Kidney epithelial cell (primary cell): ENCODE measurements at places on chromosomes 4 and X.
A peak's percentile ranks its signal among the peaks of the same experiment; 100 is the strongest.

DNA sequence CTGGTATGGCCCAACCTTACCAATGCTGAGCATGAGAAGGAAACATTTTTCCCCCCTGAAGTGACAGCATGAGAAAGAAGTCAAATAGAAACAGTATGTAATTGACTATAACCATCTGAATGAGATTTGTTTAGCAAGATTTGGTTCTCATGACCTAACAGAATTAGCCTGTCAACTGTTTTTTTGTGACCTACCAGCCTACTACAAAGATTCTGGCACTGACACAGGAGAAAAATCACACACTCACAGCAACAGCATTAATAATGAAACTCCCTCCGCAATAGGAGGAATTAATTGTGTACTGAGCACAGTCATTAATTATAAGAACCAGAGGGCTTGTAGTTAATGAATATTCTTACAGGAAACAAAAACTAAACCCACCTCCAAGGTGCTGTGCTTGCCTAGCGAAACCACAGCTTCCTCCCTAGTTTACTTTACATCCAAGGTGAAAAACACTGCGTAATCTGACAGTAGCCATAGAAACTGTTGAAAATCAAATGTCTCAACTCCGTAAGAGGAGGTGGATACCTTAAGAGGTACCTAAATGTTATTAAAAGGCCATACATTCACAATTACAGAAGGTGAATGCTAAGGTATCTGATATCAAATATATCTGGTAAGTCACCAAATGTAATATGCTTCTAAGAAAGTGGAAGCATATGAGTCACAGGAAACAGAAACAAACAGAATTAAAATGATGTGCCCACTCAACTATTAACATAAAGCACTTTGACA lies 34.9 kb downstream of the MMRN1 start:
- no peak for DNase-seq

GRCh38 chrX:9131066-9131465 lies 97.1 kb upstream of the FAM9B start:
- DNase-seq = no peak

DNA sequence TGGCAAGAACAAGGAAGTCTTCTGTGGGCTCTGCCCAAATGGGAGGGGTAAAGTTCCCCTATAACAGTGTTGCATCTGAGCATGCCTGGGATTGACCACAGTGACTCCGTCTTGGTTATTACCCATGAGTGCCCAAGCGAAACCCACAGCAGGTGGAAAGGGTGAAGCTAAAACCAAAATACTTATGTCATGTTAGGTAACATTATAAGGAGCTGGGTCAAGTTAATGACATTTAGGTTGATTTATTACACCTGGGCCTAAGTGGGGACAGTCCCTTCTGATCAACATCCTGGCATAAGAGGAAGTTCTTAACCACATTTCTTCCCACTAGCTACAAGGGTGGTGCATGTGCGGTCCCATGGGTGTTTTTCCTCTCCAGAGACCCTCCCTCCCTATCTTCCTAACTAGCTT lies 1.3 kb upstream of the ZNF732 start:
- DNase-seq = no peak

DNA sequence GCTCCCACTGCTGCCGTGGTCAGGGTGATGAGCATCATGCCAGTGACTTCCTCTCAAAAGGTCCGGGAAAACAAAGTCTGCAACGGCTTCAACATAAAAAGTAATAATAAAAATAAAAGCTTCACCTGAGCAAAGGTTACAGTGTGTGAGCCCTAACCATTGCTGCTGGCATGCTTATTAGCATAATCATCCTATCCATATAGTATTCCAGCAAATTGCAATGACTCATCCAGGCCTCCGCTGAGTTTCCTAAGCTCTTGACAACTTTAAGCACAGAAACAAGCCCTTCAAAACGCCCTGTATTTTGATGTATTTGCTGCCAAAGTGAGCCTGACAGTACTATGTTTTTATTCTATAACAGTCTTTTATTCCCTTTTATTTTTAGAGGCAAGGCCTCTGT lies 100.5 kb downstream of the AASDH start:
- no peak for DNase-seq

- DNase-seq = no peak
Measured at GRCh38 chr4:93828332-93828994, at the start of gene ATOH1. TSS of gene ATOH1 (plus strand) at chr4:93828753. CDS start at chr4:93828927, 174 bp downstream.

GRCh38 chrX:42704454-42704853 lies 73.5 kb downstream of the PPP1R2C start:
- DNase-seq = no peak

GRCh38 chr4:39664828-39665731 lies 26.4 kb upstream of the SMIM14 start:
- DNase-seq = no peak

DNA sequence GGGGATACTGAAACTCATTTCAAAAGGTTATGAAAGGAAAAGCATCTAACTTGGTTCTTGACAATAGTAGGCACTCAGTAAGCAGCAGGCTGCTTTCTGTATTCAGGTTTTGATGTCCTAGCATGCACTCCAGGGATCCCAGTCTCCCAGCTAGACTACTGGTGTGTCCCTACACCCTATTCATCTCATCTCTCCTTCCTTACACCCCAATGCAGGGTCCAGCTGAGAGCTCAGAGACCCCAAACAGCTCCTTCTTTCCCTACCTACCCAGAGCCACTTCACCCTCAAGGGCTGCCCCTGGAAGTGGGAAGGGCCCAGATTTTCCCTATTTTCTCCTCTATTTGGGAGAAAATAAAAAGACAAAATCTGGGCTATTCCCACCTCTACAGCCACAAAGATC lies 1.6 kb upstream of the EFNB1 start:
- DNase-seq = no peak

DNA sequence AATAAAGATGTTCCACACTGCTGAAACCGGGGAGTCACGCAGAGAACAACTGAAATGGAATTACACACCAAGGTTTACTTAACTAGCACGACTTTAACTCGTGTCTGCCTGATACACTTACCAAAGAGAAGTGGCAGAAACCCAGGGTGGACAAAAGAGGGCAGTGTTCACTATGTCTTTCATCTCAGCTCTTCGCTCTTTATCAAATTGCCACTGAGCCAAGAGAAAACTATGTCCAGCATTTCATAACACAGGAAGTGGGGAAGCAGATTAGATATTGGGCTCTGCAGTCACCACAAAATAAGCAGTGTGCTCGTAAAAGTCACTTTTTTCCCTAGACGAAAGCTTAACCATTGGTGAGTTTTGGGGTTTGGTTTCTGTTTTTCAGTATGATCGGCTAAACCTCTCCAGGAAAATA lies 155.7 kb downstream of the CHIC2 start:
- peak; percentile 41 for DNase-seq

GRCh38 chr4:83209419-83209818 lies 75.2 kb downstream of the COQ2 start:
- DNase-seq = no peak

GRCh38 chr4:73865431-73866096 lies 3.6 kb upstream of the CXCL1 start:
- DNase-seq = no peak

- DNase-seq = no peak
Measured at GRCh38 chr4:90495936-90496335, 368.7 kb downstream of the CCSER1 start.

GRCh38 chr4:80202741-80203553 lies 5.6 kb downstream of the PRDM8 start:
- no peak for DNase-seq

DNA sequence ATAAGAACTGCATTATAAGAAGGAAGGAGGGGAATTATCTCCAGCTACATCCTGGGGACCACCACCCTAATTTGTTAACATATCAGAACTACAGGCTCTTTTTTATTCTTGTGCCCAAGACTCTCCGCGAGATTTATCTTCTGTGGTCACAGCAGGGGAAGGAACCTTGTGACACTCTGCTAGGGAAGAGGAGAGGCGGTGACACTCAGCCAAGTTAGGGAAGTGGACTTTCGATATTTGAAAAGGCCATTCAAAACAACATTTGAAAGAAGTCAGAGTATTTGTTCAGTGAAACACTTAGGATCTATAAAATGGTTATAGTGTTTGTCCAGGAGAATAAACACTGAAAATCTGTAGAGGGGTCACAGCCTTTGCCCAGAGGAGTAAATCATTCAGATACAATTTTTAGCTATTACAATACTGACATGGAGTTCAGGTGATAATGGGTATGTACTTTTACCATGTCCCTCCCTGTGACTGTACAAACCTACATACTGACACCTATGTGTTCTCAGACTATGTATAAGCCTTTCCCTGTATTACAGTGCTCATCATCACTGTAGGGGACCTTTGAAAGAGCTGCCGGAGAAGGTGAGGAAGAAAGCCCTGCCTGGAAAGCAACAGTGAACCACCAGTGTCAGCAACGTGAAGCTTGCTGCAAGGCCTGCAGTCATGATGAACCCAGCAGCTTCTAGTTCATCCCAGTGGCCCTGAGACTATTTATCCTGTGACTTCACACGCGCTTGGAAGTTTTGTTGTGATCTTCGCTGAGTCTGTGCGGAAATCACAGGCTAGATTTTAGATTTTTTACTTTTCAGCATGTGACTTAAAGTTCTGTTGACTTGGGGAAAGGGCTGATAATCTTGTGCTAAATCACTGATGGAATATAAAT lies 8.5 kb upstream of the PTTG2 start:
- no peak for DNase-seq

DNA sequence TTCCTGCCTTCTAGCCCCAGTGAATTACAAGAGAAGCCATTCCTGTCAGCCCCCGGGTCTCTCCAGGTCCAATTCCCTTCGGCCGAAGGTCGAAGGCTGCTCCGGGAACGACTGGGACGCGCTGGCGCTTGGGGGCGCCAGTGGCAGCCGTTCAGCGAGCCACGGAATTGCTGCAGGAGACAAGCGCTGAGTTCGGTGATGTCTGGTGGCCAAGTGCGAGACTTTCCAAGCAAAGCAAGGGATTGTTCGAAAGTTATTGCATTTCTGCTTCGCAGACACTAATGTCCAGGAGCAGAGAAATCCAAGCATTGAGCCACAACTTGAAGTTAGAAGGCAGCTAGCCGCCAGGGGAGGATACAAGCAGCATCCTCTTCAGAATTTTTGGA lies 1.1 kb upstream of the DKK2 start:
- DNase-seq = no peak

GRCh38 chr4:14716691-14717090 lies 285.6 kb upstream of the CPEB2 start:
- no peak for DNase-seq

DNA sequence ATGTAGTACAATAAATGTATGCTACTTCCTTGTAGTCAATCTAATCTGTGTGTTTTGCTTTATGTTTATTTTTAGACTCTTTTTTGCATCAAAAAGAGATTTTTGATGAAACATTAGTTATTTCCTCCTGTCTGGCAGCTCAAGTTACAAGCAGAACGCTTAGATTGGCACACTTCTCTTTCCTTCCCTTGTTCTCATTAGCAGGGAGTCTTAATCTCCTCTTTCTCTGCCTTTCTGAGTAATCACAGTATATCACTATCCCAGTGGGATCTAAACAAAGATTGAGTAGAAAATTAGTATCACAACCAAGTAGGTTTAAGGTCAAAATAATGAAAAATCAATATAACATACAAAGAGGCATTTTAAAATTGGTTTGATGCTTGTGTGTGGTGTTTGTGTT lies 1192.6 kb downstream of the C4orf33 start:
- no peak for DNase-seq

DNA sequence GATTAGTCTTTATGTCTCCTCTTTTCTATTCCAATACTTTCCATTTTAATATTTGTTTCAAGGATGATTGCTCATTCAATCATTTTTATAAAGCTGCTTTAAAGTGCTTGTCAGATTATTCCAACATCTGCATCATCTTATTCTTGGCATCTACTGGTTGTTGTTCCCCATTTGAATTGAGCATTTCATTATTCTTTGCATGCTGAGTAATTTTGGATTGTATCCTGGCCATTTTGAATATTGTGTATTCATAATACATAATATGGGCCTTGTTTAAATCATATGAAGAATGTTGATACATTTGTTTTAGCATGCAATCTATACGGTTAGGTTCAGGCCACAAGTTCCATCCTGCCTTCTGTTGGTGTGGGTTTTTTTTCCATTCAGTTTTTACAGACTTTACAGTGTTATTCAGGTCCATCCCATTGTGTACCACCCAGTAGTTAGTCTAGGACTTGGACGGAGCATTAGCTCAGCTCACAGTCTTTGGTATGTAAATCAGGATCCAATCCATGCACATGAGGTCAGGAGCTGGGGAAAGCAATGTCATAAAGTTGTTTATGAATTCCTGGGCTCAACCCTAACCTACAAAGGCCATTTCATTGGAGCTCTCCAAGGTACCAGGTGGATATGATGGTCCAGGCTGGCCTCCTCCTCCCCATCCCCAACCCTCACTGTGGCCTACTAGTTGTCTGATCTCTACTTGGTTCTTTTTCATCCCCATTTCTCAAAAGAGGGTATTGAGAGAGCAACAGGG lies 20.3 kb downstream of the RGN start:
- DNase-seq = no peak

DNA sequence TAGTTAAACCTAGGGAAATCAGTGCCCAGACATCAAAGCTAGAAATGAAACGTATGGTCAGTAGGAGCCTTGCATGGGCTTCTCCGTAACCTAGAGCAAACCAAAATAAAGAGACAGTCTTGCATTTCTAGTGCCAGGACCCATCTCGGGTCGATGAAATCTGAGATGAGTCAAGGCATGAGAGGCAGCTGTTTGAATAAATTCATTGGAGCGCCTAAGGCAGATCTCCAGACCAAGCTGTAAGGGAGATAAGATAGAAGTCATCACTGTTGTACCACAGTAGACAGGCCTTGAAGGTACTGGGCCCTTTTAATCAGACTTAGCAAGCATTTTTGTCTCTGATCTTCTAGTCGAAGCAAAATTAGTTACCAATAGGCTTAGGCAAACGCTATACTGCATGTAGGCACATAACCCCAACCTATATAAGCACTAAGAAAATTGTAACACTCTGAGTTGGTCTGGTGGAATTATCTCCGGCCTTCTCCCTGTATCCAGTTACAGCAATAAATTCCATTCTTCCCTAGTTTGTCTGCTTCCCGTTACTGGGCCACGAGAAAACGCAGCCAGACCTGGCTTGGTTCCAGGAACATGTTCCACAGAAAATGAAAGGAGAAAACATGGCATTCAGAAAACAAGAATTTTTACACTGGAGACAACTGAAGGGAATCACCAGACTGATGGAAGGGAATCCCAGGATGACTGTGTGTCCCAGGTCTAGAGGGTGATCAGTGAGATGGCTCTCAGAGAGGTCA lies 21.1 kb upstream of the PAPSS1 start:
- no peak for DNase-seq
